ENCODE measurements at places on chromosomes 4 and X.

DNA sequence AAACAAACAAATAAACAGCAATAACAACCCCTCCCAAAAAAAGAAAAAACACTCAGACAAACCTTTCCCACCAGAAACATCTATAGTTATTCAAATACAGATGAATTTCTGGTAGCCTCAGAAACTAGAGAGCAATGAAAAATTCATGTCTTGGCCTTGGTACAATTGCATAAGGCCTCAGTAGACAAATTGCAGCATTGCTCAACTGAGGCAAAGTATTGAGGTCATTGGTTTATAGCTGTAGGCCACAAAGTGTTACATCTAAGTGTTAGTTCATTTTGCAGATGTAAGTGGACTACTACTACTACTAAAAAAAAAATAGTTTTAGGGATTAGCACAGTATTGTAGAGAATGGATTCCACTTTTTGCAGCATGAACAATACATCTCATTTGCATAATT is 2268.3 kb downstream of the ARAP2 start:
- DNase-seq: no peak

DNA sequence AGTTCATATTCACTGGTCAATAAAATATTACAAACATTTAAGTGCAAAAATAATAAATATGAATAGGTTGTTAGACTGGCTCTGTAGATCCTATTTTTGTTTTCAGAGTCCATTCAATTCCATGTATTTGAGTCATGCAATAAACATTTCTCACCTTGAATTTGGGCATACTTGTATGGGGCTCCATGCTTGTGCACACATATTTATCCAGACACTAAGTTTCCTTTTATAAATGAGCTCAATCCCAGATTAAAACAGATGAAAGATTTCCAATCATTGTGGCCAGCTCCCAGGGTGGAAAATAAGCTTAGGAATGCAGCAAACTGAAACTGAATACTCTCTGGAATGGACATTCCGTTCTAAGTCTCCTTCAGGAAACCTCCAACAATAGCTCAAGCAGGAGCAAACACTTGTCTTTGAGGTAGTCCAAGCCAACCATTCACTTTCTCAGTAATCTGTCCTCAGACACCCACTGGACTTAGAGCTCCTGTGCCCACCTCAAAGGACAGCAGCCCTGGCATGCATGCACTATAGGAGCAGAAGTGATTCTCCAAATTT is 16.4 kb downstream of the DMD start:
- no peak for DNase-seq

GRCh38 chr4:26022346-26023202 is 108.6 kb downstream of the SMIM20 start:
- DNase-seq: peak; percentile 8

DNA sequence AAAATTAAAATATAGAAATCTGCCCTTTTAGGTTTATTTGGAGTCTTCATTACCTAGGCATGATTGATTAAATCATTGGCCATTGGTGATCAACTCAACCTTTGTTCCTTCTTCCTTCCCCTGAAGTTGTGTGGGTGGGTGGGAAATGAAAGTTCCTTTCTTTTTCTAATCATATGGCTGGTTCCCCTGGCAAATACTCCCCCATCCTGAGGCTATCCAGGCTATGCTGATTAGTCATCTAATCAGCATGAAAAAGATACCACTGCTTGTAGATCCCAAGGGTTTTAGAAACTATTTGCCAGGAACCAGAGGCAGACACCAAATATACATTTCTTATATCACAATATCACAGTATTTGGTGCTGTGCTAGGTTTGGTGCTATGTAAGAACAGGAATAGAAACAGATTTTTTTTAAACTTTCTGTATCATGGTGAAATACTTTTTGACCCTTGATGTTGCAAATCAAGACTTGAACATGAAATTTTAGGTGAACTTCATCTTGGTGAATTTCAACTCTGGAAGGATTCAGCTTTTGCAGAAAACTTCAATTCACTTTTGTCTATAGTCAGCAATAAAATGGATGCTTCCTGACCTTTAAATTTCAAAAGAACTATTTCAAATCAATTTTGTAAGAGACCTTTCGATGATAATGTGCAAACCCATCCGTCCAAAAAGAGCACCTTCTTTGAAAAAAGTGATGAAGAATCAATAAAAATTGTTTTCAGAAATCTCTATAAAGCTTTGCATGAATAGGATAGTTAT is 71.1 kb downstream of the CCSER1 start:
- no peak for DNase-seq

DNA sequence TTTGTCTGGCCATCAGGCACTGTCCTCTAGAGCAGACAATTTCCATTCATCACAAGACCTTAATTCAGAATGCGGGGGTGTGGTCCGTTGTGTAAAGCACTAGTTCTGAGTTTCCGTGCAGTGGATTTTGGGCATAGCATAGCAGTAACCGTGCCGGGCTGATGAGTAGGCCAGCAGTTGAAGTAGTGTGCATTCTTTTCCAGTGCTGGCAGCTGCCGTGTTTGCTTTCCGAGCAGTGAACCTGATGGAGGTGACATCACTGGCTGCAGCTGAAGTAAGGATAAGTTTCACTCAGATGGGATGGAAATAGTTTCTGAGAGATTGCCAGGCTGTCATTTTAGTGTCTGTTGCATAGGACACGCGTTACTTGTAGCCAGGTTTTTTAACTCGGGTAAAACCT is 107.0 kb upstream of the STIM2 start:
- peak; percentile 51 for DNase-seq

DNA sequence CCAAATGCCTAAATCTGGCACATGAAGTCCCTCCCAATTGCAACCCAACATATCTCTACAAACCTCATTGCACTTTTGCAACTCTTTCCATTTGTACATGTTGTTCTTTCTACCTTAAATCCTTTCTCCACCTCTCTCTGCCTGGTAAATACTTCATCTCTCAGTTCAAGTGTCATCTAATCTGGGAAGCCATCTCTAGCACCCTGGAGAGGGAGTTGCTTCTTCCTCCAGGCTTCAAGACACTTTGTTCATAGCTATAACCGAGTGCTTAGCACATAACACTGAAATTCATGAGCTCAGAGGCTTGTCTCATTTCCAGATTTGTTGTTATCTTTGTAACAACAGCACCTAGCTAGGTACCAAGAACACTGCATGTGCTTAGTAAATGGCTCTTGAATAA is 114.8 kb upstream of the NAP1L5 start:
- DNase-seq: no peak

- no peak for DNase-seq
Measured at GRCh38 chrX:137033774-137034507, at the start of gene GPR101. GPR101 (minus strand) TSS chrX:137033995; CDS start chrX:137031674, 2,321 bp downstream.

GRCh38 chrX:2434270-2435163 is 66.3 kb downstream of the DHRSX start:
- DNase-seq: no peak

GRCh38 chr4:11532138-11532537 is 103.4 kb upstream of the HS3ST1 start:
- DNase-seq: no peak

DNA sequence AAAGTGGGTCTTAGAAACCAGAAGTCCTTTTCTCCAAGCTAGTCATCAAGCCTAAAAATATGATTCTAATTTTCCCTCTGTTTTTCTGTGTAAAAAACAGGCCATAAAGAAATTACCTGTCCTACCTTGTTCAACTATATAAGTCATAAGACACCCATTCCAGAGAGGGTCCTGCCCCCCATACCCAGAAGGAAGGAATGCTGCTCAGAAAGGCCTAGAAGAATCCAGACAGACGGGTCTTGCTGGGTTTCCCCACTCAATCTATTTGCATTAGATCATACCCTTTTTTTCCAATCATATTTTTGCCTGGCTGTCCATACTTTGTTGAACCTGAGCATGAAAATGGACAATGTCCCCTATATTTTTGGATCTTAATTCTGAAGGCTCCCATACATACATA is 16.3 kb upstream of the XAGE2 start:
- DNase-seq: no peak

DNA sequence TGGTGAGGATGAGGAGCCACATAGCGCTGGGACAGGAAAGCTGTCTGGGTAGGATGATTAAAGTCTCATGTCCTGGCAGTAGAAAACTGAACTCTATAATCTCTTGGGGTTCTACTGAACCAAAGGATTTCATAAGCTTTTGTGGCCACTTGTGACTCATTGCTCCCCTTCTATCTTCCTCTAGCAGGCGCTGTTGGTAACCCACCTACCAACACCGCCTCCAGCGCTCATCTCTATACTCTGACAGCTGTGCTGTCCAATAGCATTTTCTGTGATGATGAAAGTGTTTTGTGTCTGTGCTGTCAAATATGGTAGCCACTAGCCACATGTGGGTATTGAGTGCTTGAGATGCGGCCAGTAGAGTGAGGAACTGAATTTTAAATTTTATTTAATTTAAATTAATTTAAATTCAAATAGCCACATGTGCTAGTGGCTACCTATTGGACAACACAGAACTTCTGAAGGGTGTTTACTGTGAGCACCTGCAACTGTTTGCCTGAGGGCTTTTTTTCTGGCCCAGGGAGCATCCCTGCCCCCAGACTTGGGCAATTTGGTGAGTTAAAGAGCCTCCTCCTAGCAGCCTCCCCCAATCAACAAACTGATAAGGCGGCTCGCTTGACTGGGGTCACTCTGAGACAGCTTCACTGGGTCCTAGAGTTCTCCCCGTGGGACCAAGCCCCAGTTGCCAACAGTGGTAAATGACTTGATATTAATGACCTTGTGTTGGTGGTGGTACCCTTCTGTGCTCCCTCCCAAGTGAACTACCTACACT is 169.2 kb upstream of the ATP6AP2 start:
- DNase-seq: no peak

DNA sequence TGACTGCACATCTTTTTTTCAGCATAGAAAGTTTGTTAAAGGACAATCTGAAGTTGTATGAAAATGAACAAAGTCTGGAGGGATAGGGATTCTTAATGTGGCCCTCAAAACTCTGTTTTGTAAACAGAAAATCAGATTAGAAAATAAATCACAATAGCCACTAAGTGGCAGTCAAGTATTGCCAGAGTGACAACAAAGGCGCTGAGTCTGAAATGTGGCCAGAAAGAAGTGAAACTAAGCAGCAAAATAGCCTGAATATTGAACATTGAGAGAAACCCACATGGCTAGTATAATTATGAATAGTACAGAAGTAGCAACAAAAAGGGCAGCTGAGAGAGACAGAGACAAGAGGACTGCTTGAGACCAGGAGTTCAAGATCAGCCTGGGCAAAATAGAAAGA is 81.1 kb upstream of the CT45A1 start:
- no peak for DNase-seq

DNA sequence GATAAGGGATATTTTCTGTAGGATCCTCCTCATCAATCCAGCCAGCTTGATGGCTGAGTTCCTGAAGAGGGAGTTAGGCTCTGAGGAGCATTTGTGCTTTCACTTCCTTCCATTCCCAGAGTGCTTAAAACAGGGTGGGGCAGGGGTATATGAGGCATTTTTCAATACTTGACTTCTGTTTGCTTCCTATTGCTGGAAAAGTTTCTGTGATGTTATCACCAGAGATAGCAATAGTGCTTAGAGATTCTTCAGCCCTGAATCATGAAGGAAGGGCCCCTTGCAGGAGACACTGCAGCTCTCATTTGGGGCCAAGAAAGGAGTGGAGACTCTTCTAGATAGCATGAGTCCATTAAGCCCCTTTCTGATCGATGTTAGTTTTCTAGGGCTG is 166.7 kb upstream of the RPS6KA3 start:
- no peak for DNase-seq

- DNase-seq: no peak
Measured at GRCh38 chr4:107725281-107725859, 5.3 kb upstream of the PAPSS1 start.

GRCh38 chr4:174358829-174359228 is 75.1 kb downstream of the CEP44 start:
- no peak for DNase-seq

Data from NCI-H446 (cell line).